ENCODE measurements at places on chromosomes 7 and 10. TPM values are rescaled to one million over a fixed set of nuclear protein-coding genes. Genes with fewer than 3 reads are reported as not detected.

DNA sequence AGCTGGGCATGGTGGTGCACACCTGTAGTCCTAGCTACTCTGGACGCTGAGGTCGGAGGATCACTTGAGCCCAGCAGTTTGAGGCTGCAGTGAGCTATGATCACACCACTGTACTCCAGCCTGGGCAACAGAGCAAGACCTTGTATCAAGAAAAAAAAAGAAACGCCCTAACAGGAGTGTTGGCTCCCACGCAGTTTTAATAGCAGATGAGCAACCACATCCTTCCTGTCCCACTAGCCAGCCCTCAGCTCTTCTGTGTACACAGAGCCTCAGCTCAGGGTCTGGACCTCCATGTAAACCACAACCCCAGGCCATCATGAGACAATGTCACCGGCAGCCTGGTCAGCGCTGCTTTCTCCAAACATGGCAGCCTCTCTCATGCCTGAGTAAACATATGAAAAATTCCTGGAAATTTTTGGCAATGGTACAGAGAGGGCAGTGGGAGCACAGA is 108.2 kb downstream of the PIP4K2A start:
- peak overlapping the region; percentile 36 for H3K4me3 ChIP-seq
- DNase-seq, result peak; percentile 35
- peak overlapping the region; percentile 81 for H3K27ac ChIP-seq
- peaks cover 3% of the 10 kb centered on the region for H3K27me3 ChIP-seq
- peaks cover 53% of the 10 kb centered on the region for H3K36me3 ChIP-seq
- H3K4me1 ChIP-seq, result peaks cover 47% of the 10 kb centered on the region

DNA sequence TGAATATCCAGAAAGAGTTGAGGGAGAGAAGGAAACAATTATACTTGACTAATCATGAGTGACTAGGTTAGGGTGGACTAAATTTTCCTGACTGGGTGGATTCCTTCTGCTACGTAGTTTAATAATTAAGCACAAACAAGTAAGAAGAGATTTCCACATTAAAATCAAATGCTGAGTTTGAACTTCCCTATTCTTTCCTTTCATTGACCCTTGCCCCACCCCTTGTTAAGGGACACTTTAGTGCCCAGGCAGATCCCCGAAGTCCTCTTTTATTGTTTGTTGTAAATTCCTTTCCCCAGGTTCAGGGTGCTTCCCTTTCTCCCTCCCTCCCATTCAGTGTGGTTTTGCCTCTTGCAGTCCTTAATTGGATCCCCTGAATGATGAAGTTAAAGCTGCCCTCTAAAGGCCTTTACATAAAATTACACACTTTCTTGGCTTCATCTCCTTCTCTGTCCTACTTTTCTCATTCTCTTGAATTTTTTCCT is 8.8 kb upstream of the SPAM1 start:
- peaks cover 4% of the 10 kb centered on the region for H3K36me3 ChIP-seq
- H3K4me3 ChIP-seq, result no peak overlapping the region
- DNase-seq, result no peak

DNA sequence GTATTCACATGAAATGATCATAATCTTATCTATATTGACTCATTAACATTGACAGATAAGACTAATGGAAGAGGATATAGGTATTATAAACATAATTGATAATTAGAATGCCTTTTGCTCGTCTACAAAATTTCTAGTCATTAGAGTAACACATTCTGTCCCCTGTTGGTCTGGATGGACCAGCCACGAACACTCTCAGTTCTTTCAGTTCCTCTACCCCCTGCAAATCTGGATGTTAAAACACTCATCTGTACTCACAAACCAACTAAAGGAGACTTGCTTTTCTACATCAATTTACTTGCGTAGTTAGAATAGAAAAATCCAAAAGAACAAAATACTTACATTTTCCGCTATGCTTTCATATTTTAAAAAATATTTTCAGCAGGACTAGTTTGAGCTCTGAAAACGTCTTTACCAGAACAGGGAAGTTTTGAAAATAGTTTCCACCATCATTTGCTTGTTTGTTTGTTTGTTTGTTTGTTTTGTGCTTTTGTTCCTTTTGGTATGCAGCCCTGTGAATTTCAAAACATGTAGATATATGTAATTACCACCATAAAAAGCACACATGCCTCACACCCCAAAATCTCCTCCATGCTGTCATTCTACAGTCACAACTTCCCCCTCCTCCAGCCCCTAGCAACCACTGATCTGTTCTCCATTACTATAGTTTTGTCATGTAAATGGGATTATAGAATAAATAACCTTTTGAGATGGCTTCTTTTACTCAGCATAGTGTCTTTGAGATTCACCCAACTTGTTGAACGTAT is 103.8 kb downstream of the FZD1 start:
- peaks cover 6% of the 10 kb centered on the region for H3K27me3 ChIP-seq
- no peak for DNase-seq
- H3K27ac ChIP-seq, result no peak overlapping the region
- H3K4me1 ChIP-seq, result no peaks in the 10 kb centered on the region
- H3K4me3 ChIP-seq, result no peak overlapping the region
- no peaks in the 10 kb centered on the region for H3K36me3 ChIP-seq

DNA sequence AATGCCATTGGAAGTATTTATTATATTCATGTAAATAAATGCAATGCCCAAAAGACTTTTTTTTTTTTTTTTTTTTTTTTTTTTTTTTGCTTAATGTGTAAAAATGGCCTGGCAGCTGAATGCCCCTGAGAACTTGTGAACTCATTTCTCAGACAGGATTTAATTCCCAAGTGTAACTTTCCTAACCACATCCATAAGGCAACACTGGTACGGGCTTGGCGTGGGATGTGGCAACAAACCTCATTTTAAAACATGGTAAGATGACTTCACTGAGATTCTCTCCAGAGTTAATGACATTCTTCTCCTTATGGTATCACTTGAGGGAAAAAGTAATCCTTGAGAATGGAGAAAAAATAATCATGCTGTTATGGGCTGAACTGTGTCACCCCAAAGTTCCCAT is 150.4 kb downstream of the DGKI start:
- DNase-seq, result no peak
- H3K36me3 ChIP-seq, result no peaks in the 10 kb centered on the region
- H3K4me1 ChIP-seq, result peaks cover 15% of the 10 kb centered on the region
- H3K27ac ChIP-seq, result no peak overlapping the region

DNA sequence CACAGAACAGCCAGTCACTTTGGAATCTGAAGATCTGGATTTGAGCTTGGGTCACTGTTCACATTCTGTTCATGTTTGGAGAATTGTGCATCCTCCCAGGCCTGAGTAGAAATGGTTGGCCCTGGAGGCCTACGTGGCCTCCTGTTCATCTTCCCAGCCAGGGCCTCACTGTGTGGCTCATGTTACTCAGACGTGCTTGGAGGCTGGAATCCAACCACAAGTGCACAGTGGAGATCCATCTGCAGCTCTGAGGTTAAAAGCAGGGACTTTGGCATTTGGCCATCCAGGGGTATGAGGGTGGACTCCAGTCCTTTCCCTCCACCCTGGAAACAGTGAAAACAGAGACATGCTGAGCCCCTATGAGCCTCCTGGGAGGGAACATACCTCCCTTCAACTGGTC is 709.0 kb upstream of the IGFBP3 start:
- no peaks in the 10 kb centered on the region for H3K27me3 ChIP-seq
- no peak overlapping the region for H3K4me3 ChIP-seq
- peak; percentile 65 for DNase-seq
- H3K27ac ChIP-seq, result peak overlapping the region; percentile 53
- H3K4me1 ChIP-seq, result peaks cover 31% of the 10 kb centered on the region
- H3K36me3 ChIP-seq, result no peaks in the 10 kb centered on the region

DNA sequence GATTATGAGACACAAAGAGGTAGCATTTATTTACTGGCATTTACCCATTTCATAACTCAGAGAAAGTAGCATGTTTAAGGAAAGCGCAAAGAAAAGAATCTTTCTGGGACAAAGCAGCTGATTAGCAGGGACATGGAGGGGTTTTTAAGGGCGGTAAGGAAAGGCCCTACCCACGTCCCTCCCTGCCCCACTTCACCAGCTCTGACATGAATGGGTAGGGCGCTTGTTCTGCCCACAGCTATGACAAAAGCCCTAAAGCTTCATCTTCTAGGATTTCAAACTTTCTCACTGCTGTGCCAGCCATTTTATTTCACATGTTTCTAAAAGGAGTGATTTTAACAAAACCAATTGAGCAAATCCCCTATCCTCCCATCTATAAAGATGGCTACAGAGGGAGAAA is 406.9 kb upstream of the KLF6 start:
- H3K27me3 ChIP-seq, result no peaks in the 10 kb centered on the region
- H3K4me3 ChIP-seq, result no peak overlapping the region
- no peak for DNase-seq
- no peak overlapping the region for H3K27ac ChIP-seq
- peaks cover 25% of the 10 kb centered on the region for H3K4me1 ChIP-seq

The HOXA11 gene
- 37.4 TPM for total RNA-seq

The CHAT gene
- not detected for total RNA-seq

The BAZ1B gene
- total RNA-seq, result 56.9 TPM

Data from HFFc6 (cell line).